GM23248 (cell line): ENCODE measurements at places on chromosomes 16 and 17. TPM values are rescaled to one million over a fixed set of nuclear protein-coding genes. Genes with fewer than 3 reads are reported as not detected.

Gene CBX1
- 53.6 and 67.7 TPM in 2 replicates for total RNA-seq

Gene BMERB1
- 62.3 and 94.1 TPM in 2 replicates for total RNA-seq

Gene HOXB1
- not detected in 2 replicates for total RNA-seq

Gene YBX2
- 0.22 TPM in 1 of 2 replicates, not detected in the other for total RNA-seq

Gene GAS7
- total RNA-seq = 13.4 and 15.0 TPM in 2 replicates

Gene WSB1
- 127 and 155 TPM in 2 replicates for total RNA-seq

Gene ESRP2
- 0.32 TPM in 1 of 2 replicates, not detected in the other for total RNA-seq

Gene LGALS9B
- total RNA-seq = not detected in 2 replicates

Gene MT1G
- not detected in 2 replicates for total RNA-seq

Gene KRT27
- not detected in 2 replicates for total RNA-seq

Gene TNRC6C
- total RNA-seq = 2.3 and 4.3 TPM in 2 replicates

GRCh38 chr17:80124351-80124981, 22.5 kb downstream of the EIF4A3 start:
- no peak overlapping the region for H3K27ac ChIP-seq
- H3K36me3 ChIP-seq = no peaks in the 10 kb centered on the region
- peaks cover 20% of the 10 kb centered on the region for H3K4me1 ChIP-seq
- peak; percentile 82 for DNase-seq
- H3K27me3 ChIP-seq = no peaks in the 10 kb centered on the region

GRCh38 chr16:26988186-26988585, 78.5 kb upstream of the C16orf82 start:
- no peak for DNase-seq
- no peaks in the 10 kb centered on the region for H3K27me3 ChIP-seq
- H3K4me3 ChIP-seq = no peak overlapping the region
- H3K4me1 ChIP-seq = peaks cover 26% of the 10 kb centered on the region

DNA sequence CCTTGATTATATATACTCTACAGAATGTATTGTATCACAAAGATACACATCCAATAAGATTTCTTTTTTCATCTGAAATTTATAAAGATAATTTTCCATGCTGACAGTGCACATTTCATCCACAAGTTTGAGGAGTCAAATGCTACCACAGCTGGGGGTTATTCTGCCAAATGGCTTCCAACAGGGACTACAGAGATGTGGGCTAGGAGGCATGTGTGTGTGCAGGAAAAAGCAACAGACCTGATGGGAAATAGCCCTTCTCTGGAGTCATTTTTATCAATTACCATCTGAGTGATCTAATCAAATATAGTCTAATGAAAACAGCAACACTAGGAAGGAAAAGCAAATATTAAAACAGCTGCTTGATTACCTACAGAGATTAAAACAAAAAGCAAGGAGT, 290.5 kb downstream of the CEP112 start:
- H3K36me3 ChIP-seq = no peaks in the 10 kb centered on the region
- no peaks in the 10 kb centered on the region for H3K27me3 ChIP-seq
- H3K4me3 ChIP-seq = no peak overlapping the region

DNA sequence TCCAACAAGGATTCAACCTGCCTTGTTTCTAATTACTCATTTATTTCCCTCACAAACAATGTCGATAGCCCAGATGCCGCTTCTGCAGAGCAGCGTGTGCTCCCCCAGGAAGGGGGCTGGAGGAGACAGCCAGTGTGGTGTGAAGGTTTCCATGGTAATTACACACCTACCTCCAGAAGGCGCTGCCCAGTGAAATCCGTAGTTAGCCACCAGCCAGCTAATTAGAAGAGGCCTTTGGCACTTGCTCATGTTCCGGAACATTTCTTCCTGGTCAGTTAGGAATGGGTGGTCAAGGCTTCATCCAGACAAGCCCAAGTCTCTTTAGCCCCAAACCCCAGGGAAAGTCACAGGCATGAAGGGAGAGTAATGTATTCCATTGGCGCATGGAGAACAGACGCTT, 342.5 kb upstream of the C16orf82 start:
- no peaks in the 10 kb centered on the region for H3K27me3 ChIP-seq
- DNase-seq = no peak
- no peak overlapping the region for H3K4me3 ChIP-seq
- no peaks in the 10 kb centered on the region for H3K4me1 ChIP-seq

- peak; percentile 52 for DNase-seq
- no peaks in the 10 kb centered on the region; the same call in 1 of the 2 replicates for H3K27me3 ChIP-seq
- H3K27ac ChIP-seq = no peak overlapping the region
- H3K36me3 ChIP-seq = no peaks in the 10 kb centered on the region
- no peak overlapping the region for H3K4me3 ChIP-seq
Observed at GRCh38 chr17:76909971-76910760, 42.0 kb downstream of the MGAT5B start.

- H3K4me1 ChIP-seq = no peaks in the 10 kb centered on the region
- no peak for DNase-seq
- H3K36me3 ChIP-seq = no peaks in the 10 kb centered on the region
- no peak overlapping the region for H3K4me3 ChIP-seq
Observed at GRCh38 chr16:86078121-86078600, 179.2 kb downstream of the IRF8 start.

GRCh38 chr17:39634384-39634871, 2.5 kb upstream of the STARD3 start:
- DNase-seq = peak; percentile 76
- H3K4me3 ChIP-seq = no peak overlapping the region
- peaks cover 9% of the 10 kb centered on the region; the same call in 1 of the 2 replicates for H3K27me3 ChIP-seq
- H3K27ac ChIP-seq = no peak overlapping the region
- peaks cover 18% of the 10 kb centered on the region for H3K4me1 ChIP-seq

DNA sequence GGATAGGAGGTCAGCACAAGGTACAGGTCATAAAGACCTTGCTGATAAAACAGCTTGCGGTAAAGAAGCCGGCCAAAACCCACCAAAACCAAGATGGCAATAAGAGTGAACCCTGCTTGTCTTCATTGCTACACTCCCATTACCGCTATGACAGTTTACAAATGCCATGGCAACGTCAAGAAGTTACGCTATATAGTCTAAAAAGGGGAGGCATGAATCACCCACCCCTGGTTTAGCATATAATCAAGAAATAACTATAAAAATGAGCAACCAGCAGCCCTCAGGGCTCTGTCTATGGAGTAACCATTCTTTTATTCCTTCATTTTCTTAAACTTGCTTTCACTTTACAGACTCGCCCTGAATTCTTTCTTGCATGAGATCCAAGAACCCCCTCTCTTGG, 1.0 kb upstream of the HSBP1 start:
- DNase-seq = no peak
- peaks cover 6% of the 10 kb centered on the region; the same call in 1 of the 2 replicates for H3K36me3 ChIP-seq
- no peak overlapping the region for H3K27ac ChIP-seq
- H3K4me3 ChIP-seq = no peak overlapping the region

DNA sequence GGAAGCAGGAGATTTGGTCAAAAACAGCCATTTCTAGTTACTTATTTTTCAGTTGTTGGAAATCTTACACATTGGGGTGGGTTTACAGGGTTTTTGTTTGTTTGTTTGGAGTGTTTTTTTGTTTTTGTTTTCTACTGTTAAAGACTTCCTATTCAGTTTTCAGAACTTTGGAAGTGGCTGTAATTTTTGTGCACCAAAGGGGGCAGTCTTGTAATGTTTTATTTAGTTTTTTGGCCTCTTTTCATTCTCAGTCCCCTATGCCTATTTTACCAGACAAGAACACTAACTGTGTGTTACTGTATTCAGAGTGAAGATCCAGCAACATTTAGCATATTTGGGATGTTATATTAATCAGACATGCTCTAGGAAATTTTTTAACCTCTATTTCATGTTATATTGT, 20.6 kb downstream of the TPPP3 start:
- H3K4me1 ChIP-seq = no peaks in the 10 kb centered on the region
- no peak overlapping the region for H3K27ac ChIP-seq

DNA sequence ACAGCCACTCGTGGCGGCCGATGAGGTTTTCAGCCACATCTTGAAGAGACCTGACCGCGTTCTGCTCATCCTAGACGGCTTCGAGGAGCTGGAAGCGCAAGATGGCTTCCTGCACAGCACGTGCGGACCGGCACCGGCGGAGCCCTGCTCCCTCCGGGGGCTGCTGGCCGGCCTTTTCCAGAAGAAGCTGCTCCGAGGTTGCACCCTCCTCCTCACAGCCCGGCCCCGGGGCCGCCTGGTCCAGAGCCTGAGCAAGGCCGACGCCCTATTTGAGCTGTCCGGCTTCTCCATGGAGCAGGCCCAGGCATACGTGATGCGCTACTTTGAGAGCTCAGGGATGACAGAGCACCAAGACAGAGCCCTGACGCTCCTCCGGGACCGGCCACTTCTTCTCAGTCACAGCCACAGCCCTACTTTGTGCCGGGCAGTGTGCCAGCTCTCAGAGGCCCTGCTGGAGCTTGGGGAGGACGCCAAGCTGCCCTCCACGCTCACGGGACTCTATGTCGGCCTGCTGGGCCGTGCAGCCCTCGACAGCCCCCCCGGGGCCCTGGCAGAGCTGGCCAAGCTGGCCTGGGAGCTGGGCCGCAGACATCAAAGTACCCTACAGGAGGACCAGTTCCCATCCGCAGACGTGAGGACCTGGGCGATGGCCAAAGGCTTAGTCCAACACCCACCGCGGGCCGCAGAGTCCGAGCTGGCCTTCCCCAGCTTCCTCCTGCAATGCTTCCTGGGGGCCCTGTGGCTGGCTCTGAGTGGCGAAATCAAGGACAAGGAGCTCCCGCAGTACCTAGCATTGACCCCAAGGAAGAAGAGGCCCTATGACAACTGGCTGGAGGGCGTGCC, 30.1 kb downstream of the CIITA start:
- no peaks in the 10 kb centered on the region for H3K36me3 ChIP-seq
- H3K27ac ChIP-seq = no peak overlapping the region
- H3K4me1 ChIP-seq = no peaks in the 10 kb centered on the region

DNA sequence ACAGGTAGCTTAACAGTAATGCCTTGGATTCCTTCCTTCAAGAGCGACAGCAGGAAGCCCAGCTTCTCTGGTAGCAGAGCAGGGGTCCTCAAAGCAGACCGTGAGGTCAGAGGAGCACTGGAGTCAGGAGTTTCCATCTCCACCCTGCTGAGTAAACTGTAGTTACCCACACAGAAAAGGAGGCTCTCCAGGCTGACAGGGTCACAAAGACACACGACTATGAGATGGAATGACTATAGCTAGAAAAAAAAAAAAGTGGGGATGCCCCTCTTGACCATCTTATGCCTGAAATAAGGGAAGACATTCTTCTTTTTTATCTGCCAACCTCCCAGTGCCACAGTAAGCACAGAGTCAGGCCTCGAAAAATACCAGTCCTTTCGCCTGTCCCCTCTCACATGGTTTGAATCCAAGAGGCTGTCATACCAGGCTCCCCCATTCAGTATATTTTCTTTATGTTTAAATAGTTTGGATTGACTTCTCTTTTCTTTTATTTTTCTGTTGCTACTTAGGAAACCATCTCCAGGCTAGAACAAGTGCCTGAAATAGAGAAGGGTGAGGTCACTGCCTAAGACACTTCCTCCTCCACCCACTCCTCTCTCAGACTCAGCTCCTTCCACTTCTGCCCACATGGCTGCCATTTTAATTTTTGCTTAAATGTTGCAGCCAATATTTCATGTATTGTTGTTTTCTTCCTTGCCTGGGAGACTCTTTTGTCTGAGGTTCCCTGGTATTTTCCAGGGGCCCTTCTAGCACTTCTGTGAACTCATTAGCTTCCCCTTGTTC, 707.4 kb downstream of the MAF start:
- no peak overlapping the region for H3K4me3 ChIP-seq
- no peaks in the 10 kb centered on the region for H3K27me3 ChIP-seq
- H3K36me3 ChIP-seq = no peaks in the 10 kb centered on the region
- H3K27ac ChIP-seq = no peak overlapping the region
- DNase-seq = no peak

DNA sequence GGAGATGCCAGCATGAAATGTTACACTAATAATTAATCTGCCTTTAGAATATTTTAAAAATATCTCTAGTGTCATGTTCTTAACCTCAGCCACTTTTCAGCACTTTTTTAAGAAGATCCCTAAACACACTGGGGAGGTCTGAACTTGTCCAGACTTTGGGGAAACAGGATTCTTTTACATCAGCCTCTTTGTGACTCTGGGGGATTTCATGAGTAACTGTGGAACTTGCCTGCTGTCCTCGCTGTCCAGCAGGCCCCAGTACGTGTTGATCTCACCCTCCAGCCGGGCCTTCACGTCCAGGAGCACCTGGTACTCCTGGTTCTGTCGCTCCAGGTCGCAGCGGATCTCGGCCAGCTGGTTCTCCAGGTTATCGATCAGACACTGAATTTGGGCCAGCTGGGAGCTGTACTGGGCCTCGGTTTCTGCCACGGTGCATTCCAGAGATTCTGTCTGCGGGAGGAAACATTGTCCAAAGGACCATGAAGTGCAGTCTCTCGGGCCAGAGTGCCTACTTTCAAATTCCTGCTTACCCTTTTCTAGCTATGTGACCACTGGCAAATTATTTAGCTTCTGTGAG, 5.5 kb downstream of the KRT40 start:
- no peaks in the 10 kb centered on the region for H3K27me3 ChIP-seq
- H3K4me3 ChIP-seq = no peak overlapping the region
- no peak for DNase-seq
- H3K36me3 ChIP-seq = no peaks in the 10 kb centered on the region
- no peaks in the 10 kb centered on the region for H3K4me1 ChIP-seq
- H3K27ac ChIP-seq = no peak overlapping the region

- H3K27me3 ChIP-seq = no peaks in the 10 kb centered on the region
Observed at GRCh38 chr16:3999479-4000325, 116.5 kb downstream of the ADCY9 start.

- no peaks in the 10 kb centered on the region for H3K27me3 ChIP-seq
- no peaks in the 10 kb centered on the region for H3K36me3 ChIP-seq
- peaks cover 15% of the 10 kb centered on the region for H3K4me1 ChIP-seq
- no peak for DNase-seq
- H3K4me3 ChIP-seq = no peak overlapping the region
- H3K27ac ChIP-seq = no peak overlapping the region
Observed at GRCh38 chr16:48497932-48498768, 111.8 kb downstream of the N4BP1 start.

DNA sequence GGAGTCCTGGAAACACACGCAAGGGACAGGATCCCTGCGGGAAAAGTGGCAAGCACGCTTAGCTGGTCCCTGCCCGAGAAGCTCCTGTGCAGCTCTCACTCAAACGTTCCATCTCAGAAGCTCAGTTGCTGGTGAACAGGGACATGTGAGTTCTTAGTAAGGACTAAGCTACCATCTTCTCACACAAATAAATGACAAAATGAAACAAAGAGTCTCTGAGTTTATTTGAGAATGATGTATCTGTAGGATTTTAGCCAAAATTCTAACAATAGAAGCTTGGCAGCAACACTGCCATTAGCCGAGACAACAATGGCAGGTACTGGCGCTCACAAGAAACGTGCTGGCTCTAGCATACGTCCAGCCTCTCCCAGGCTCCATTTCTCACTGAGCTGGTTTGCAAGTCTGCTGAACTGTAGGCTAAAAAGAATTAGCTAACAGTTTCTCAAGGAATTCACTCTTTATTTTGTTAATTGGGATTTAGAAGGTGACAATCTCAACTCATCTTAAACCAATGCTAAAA, 90.2 kb downstream of the VPS53 start:
- H3K27ac ChIP-seq = no peak overlapping the region
- H3K36me3 ChIP-seq = peaks cover 28% of the 10 kb centered on the region; the same call in 1 of the 2 replicates
- H3K4me1 ChIP-seq = no peaks in the 10 kb centered on the region
- H3K27me3 ChIP-seq = no peaks in the 10 kb centered on the region
- DNase-seq = no peak
